ENCODE measurements at places on chromosomes 1 and 21. TPM values are rescaled to one million over a fixed set of nuclear protein-coding genes. Genes with fewer than 3 reads are reported as not detected.

The SMIM1 gene
- total RNA-seq: 1.3 TPM

The FHL3 gene
- total RNA-seq: 7.0 TPM

The ZBED6 gene
- 1.1 TPM for total RNA-seq

The GJA9 gene
- not detected for total RNA-seq

The MYBPHL gene
- total RNA-seq: not detected

The COL9A2 gene
- total RNA-seq: 0.56 TPM
